Activated naive CD8-positive, alpha-beta T cell treated with anti-CD3 and anti-CD28 coated beads for 36 hours (primary cell): ENCODE measurements at places on chromosomes 16 and 17. TPM values are rescaled to one million over a fixed set of nuclear protein-coding genes. Genes with fewer than 3 reads are reported as not detected.

KRTAP17-1 gene
- not detected for total RNA-seq

MYH2 gene
- total RNA-seq, result not detected

KCTD19 gene
- total RNA-seq, result 2.2 TPM

CPD gene
- 26.2 TPM for total RNA-seq

CCL14 gene
- not detected for total RNA-seq
